ENCODE measurements at places on chromosomes 6 and 20. TPM values are rescaled to one million over a fixed set of nuclear protein-coding genes. Genes with fewer than 3 reads are reported as not detected.

DNA sequence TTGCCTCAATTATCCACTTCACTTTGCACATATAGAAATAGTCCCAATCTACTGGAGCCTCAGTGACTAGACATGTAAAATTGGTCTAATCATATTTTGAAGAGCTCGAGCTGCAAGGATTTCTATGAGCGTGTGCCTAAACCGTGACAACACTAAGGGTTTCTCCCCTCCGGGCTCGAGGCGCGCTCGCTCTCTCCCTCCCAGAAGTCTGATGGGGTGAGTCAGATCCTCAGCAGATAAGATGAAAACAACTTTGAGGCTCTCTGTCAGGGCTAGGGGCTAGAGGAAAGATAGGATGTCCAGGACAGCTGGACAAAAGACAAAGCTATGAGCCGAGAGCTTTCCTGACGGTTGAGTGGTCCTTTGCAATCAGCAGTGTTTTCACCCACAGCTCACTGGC is 16.8 kb downstream of the GNAS-AS1 start:
- DNase-seq: no peak

DNA sequence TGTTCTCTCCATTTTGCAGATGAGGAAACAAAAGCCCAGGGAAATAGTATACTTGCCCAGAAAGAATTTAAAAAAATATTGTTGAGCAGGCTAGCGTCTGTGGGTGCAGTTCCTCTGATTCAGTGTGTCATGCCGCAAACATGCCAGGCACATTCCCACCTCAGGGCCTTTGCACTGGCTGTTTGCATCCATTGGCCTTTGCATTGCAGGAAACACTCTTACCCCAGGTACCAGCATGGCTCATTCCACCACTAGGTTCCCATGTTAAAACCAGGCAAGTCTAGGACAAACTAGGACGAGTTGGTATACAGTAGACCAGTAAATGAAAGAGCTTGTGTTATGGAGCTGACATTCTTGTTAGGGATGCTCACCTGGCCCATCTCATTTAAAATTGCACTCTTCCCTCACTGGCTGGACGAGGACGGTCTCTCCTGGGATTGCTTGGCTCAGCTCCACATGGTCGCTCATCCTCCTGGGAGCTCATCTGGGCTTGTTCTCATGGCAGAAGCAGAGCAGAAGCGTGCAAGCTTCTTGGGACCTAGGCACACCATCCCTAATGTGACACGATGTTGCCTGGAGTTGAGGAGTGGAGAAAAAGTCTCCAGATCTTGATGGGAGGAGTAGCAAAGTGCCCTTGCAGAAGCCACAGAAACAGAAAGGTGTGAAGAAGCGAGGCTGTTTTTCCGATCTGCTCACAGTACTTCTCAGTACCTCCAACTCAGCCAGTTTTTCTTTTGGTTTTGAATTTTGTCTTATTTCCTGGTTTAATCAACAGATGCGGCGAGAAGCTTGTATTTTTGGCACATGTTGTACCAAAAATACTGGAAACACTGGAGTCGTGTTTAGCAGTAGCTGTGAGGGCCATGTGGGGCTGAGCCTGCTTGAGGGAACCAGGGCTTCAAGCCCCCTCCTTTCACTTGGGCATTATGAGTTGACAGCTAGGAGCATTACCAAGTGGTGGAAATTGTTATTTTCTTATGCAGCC is 13.9 kb downstream of the ZNF831 start:
- DNase-seq: no peak

GRCh38 chr6:81808851-81809570 is 56.5 kb upstream of the TENT5A start:
- DNase-seq: no peak

GRCh38 chr20:20664795-20665589 is 47.5 kb downstream of the RALGAPA2 start:
- DNase-seq: peak; percentile 42

DNA sequence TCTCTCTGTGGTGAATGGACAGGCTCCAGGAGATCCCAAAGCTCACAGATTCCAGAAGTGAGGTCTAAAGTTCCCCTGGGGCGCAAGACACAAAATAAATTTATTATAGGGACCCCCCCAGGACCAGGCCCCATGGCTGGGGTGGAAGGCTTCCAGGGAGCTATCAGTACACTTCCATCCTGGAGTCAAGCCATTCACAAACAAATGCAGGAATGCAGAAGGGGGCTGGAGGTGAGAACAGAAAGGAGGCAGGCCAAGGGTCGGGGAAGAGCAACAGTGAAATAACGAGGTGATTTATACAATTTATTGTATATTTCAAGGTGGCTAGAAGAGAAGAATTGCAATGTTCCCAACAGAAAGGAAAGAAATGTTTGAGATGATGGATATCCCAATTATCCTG is 126.9 kb downstream of the LY86 start:
- DNase-seq: no peak

DNA sequence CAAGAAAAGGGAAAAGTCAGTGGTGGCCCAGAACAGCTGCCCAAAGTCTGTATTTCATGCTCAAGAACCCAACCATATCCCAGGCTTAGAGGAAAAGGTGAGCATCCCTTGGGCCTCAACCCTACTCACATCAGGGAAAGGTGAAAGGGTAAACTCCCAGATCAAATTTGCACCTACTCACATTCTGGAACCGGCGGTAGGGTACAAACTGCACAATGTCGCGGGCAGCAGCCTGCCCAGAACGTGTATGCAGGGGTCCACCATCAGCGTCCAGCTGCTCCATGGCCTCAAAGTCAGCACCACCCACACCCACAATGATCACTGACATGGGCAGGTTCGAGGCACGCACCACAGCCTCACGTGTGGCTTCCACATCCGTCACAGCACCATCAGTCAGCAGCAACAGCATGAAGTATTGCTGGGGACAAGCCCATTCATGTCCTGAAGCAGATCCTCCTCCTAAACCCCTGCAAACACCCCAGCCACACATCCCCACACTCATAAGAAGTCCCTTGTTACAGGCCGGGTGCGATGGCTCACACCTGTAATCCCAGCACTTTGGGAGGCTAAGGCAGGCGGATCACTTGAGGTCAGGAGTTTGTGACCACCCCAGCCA is 10.9 kb downstream of the SPAG4 start:
- no peak for DNase-seq

GRCh38 chr6:20117474-20117873 is 94.8 kb downstream of the MBOAT1 start:
- DNase-seq: peak; percentile 17

DNA sequence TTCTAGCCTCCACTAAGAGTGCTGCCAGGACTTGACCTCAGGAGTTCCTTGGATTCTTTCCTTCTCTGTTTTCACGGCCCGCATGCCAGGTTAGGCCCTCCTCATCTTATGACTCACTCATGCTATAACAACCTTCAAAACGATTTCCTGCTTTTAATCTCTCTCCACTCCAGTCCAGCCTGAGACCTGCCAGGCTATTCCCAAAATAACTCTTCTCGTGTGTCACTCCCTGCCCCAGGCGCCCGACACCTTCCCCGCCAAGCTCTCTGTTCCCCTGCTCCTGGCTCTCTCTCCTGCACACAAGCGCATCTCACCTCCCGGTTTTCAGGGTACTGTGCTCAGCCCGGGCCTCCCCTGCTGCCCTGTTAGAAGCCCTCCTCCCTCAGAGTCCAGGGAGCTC is 64.1 kb upstream of the RPS6KA2 start:
- peak; percentile 89 for DNase-seq

- DNase-seq: no peak
Observed at GRCh38 chr20:37111926-37112455, 16.2 kb upstream of the RBL1 start.

DNA sequence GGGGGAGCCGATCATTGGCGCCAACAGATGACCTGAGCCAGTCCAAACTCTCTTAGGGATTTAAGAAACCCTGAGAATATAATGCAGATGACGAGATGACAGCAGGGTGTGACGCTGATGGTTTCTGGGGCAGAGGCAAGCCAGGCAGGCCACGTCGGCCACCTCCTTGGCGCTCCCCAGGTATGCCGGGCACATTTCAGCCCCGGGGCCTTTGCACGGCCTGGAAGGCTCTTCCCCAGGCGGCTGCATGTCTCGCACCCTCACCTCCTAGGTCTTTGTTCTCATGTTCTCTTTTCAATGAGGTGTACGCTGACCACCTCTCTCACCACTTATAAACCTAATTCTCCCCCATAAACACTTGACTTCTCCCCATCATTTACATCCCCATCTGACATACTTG is 64.9 kb downstream of the RBM38 start:
- no peak for DNase-seq

DNA sequence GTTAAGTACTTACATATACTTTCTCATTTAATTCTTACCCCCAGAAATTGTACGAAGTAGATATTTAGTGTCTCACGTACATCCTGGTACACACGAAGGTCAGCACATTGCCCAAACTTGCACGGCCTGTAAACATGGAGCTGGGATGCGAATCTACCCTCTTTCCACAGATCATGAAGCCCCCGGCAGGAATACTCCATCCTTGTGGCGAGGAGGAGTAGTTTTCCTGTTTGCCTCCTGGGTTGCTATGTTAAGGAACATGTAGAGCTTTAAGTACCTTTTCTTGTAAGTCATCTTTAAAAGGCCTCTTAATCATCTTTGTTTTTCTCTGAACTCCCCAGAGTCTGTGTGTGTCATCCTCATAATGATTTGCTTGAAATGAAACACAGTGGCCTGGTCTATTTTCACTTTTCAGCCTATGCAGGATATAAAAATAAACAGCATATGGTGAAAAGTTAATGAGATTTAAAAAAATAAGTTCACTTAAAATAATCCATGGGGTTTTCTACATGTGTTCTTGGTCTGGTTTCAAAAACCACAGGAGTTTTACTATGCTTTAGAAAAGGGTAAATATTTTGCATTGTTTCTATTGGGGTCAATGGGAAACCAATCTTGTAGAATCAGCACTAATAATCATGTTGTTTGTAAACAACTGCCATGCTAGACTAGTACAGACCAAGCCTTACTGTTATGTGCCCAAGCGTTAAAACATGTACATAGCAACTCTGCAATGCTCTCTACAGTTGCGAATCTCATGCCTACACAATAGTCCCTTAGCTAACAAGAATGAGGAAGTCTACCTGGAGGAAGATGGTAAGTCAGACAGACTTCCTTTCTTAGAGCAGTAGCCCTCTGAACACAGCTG is 9.3 kb upstream of the ARID1B start:
- no peak for DNase-seq

DNA sequence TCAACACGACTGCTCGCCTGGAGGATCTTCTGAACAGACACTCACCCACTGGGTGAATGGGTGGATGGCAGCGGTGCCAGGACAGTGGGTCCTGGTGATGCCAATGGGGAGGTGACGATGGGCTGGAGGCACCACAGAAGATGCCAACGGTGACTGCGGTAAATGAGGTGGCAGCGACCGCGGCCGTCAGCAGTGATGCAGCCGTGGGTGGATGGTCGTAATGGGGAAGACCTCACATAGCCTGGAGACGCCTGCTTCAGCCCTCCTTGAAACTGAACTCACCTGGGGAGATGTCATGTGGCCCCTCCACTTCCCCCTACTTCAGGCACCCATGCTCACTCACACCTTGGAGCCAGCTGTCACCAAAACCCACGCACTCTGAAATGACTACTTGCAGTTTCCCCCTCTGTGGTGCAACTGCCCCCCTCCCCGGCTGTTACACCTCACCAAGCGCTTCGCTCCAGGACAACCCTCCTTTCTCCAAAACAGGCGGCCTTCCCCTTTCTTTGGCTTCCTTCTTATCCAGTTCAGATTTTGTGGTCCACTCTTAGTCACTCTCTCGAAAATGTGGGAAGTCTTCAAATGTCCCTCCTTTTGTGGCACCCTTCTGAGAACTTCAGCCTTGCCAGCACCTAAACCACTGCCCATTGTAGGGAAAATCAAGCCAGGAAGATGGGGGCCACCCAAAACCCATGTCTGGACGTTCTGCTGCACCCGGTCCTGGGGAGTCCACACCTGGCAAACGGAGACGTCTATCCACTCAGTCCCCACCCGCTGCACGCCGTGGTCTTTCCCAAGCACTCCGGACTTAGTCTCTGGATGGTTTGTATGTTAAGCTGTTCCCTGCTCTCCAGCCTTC is 10.4 kb upstream of the ABHD16B start:
- no peak for DNase-seq

- no peak for DNase-seq
Observed at GRCh38 chr6:163137398-163137881, 277.1 kb upstream of the QKI start.

DNA sequence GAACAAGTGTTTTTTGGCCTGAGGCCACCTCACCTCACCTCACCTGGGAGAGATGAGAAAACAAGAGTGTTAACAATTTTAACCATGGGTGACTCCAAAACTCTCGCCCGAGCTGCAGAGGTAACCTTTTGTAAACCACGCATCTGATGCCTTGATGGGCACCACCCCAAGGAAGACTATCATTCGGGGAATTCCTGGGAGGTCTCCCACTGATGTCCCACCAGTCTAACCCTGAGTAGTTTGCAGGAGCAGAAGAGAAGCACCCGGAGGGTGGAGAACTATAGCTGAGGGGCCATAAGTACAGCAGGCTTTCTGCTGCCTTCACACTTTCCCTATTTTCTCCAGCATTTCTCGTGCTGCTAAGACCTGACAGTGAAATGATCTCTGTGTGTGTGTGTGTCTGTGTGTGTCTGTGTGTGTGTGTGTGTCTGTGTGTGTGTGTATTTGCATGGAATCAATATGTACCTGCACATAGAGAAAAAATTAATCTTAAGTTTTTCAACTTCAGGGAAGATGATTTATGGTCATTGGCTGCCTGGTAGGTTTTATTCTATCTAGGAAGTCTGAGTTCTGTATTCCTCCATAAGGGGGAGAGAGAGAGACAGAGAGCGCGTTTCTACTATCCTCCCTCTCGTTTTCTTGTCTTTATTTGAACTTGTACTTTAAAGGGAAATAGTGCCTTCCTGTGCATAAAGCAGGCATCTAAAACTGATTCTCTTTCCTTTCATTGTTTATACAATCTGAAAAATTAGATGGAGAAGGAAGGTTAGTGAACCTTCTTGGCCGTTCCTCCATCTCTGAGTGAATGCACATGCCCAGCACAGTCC is 75.8 kb downstream of the CAP2 start:
- no peak for DNase-seq

GRCh38 chr6:136950436-136951126 is 28.5 kb downstream of the SLC35D3 start:
- DNase-seq: no peak

- no peak for DNase-seq
Observed at GRCh38 chr6:3843379-3844096, 5.6 kb upstream of the FAM50B start.

- DNase-seq: no peak
Observed at GRCh38 chr6:89138173-89138572, 7.7 kb upstream of the PM20D2 start.

- DNase-seq: no peak
Observed at GRCh38 chr20:63767456-63767855, 27.9 kb downstream of the SLC2A4RG start.

- DNase-seq: no peak
Observed at GRCh38 chr6:2783188-2783963, 18.2 kb downstream of the WRNIP1 start.

The TOX2 gene
- 3.5 TPM for total RNA-seq

The LST1 gene
- total RNA-seq: not detected

The COL19A1 gene
- 0.07 TPM for total RNA-seq

The DCDC2 gene
- not detected for total RNA-seq

The E2F3 gene
- 6.7 TPM for total RNA-seq

The KCNK16 gene
- total RNA-seq: not detected

The C4B gene
- total RNA-seq: 0.27 TPM

The OPRL1 gene
- total RNA-seq: 0.33 TPM

The TNNC2 gene
- not detected for total RNA-seq

The WFDC12 gene
- total RNA-seq: not detected

The KIZ gene
- 8.5 TPM for total RNA-seq

The PSORS1C2 gene
- not detected for total RNA-seq

The FNDC11 gene
- total RNA-seq: not detected

The COL10A1 gene
- not detected for total RNA-seq

The CRISP2 gene
- not detected for total RNA-seq

The TSHZ2 gene
- total RNA-seq: not detected

The HECA gene
- total RNA-seq: 7.4 TPM

The CDH4 gene
- 9.0 TPM for total RNA-seq

The SALL4 gene
- total RNA-seq: not detected

Data from HT1080 (cell line).